Panc1 (cell line): ENCODE measurements at places on chromosomes 13 and 19. TPM values are rescaled to one million over a fixed set of nuclear protein-coding genes. Genes with fewer than 3 reads are reported as not detected.

DNA sequence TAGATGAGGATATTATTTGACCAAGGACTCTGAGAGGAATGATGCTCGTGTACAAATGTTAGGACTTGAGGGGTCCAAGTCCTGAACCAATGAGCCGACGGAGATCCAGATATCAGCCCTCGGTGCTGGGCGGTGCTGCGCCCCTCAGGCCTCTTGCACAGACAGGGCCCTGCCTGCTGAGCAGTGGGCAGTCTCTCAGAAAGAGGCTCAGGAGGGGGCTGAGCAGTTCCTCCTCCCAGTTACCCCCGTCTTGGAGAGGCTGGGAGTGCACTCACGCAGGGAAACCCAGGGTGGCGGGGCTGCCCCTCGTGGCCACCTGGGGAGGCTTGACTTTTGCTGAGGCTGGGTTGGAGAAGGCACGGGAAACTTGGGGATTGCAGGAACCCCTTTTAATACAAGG, 18.4 kb downstream of the TEX29 start:
- H3K36me3 ChIP-seq = no peaks in the 10 kb centered on the region
- no peaks in the 10 kb centered on the region for H3K4me1 ChIP-seq
- H3K4me3 ChIP-seq = no peak overlapping the region
- no peak for DNase-seq
- H3K27me3 ChIP-seq = no peaks in the 10 kb centered on the region

DNA sequence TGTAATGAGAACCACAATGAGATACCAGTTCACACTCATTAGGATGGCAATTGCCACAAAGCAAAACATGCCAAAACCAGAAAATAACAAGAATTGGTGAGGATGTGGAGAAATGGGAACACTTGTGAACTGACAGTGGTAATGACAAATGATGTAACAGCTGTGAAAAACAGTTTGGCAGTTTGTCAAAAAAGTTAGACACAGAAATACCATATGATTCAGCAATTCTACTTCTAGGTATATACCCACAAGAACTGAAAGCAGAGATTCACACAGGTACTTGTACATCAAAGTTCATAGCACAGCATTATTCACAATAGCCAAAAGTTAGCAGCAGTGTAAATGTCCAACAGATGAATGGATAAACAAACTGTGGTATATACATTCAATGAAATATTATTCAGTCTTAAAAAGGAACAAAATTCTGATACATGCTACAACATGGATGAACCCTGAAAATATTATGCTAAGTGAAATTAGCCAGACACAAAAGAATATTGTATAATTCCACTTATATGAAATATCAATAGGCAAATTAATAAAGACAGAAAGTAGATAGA, 96.5 kb downstream of the UGGT2 start:
- no peak for DNase-seq
- H3K36me3 ChIP-seq = no peaks in the 10 kb centered on the region
- H3K4me3 ChIP-seq = no peak overlapping the region
- no peaks in the 10 kb centered on the region for H3K27me3 ChIP-seq

DNA sequence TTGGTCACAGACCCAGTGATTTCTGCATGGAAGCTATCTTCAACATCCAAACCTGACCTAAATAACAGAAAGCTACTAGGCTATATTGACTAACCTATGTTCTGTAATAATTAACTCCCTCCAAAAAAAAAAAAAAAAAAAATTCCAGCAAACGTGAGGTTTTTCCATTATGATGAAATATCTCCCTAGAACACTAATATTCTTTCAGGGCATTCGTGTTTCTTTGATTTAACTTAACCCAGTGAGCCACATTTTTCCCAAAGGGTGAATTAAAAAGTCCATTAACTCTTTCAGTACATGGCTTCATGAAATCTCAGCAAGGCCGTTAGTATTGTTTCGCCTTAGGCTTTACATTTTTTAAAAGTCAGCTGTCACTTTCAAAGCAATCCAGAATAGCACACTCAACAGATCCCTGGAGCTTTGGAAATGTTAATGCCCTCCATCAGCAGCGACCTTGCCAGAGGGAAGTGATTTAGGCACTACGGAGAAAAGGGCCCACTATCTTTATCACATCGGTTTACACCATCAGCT, 175.8 kb downstream of the DCT start:
- no peak overlapping the region for H3K27ac ChIP-seq
- no peak for DNase-seq

The TTYH1 gene
- 0.62 TPM for total RNA-seq
